GM04503 (cell line): ENCODE measurements at places on chromosomes 11 and 22.

DNA sequence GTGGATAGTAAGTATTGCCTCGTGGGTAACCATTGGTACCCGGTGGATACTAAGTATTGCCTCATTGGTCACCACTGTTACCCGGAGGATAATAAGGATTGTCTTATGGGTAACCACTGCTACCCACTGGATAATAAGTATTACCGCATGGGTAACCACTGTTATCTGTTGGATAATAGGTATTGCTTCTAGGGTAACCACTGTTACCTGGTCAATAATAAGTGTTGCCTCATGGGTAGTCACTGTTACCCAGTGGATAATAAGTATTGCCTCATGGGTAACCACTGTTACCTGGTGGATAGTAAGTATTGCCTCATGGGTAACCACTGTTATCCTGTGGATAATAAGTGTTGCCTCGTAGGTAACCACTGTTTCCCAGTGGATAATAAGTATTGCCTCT lies 22.6 kb upstream of the NXPE4 start:
- DNase-seq = no peak

DNA sequence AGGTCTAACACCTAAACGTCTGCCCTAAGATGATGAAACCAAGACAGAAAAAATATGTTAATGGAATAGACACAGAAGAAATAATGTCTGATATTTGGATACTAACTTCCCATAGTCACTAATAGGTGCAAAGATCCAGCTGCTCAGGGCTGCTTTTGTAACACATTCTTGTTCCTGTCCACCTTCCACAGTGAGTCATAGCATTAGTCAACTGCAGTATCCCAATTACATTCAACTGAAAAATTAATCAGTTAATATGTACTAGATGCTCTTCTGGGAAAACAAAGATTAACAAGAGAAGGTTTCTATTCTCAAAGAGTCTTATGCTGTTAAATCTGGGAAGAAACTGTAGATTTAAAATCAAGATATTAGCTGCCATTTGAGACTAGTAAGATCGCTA lies 47.6 kb downstream of the HEPHL1 start:
- DNase-seq = no peak

GRCh38 chr22:46740910-46741780 lies 3.1 kb upstream of the CERK start:
- no peak for DNase-seq

- DNase-seq = peak; percentile 97
Observed at GRCh38 chr11:19919050-19919561, 206.5 kb downstream of the NAV2 start.
